Left kidney (tissue), 8 donors: ENCODE measurements at places on chromosomes 12 and 14. TPM values are rescaled to one million over a fixed set of nuclear protein-coding genes. Genes with fewer than 3 reads are reported as not detected.

GRCh38 chr14:62369919-62370560 is 607.8 kb downstream of the SNAPC1 start:
- DNase-seq, result no peak

- DNase-seq, result peak; percentile 72
Observed at GRCh38 chr12:108115123-108116121, 13.7 kb upstream of the WSCD2 start.

- DNase-seq, result peak; percentile 57
Observed at GRCh38 chr12:26195250-26195640, at the start of gene SSPN. Gene SSPN (plus strand): TSS chr12:26195573. CDS start chr12:26195673, 100 bp downstream.

DNA sequence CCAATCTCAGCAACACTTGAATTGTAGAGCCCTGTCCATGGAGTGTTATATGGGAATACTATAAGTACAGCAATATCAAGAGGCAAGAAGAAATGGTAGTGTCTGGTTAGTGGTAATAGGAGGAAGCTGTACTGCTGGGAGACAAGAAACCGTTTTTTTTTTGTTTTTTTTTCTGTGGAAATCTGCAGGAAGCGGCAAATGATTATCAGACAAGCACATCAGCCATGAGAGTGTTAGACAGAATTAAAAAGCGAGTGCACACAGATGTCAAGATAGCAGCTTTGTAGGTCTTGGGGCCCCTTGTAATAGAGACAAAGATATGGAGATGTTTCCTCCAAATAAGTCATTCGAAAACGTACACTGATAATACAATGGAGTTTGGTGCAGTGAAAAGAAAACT is 6.7 kb downstream of the TESPA1 start:
- DNase-seq, result no peak

DNA sequence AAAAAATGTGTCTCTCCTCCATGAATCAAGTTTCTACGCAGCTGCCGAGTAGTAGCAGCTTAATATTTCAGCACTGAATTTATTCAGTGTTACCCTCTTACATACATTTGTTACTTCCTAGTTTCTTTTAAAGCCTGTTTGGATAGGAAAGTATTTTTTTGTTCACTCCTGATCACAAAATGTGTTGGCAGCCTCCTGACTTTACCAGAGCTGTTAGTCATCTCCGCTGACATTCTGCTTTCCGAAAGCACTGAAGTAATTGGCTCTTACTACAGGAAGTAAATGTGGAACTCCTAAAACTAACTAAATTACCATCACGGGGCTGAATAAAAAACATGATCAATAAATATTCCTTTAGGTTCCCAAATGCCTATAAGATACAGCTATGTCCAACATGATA is 225.5 kb downstream of the EPS8 start:
- DNase-seq, result no peak

GRCh38 chr14:81169711-81170103 is 51.1 kb downstream of the GTF2A1 start:
- peak; percentile 22 for DNase-seq

PRICKLE1 gene
- polyA plus RNA-seq, result 48.6 TPM

RNASE2 gene
- 1.1 TPM for polyA plus RNA-seq
